ENCODE measurements at places on chromosomes 5 and 9.

GRCh38 chr5:139147483-139148087, 50.6 kb downstream of the SIL1 start:
- DNase-seq: no peak

DNA sequence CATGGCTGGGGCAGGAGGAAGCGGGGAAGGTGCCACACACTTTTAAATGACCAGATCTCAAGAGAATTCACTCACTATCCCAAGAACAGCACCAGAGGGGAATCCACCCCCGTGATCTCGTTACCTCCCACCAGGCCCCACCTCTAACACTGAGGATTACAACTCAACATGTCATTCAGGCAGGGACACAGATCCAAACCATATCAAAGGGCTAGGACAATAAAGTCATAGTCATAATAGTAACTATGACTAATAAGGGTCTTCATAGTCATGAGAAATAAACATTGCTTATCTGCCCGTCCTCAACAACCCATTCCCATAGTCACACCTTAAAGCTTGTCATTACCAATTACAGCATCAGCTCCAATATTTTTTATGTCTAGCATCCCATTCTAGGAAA, 65.3 kb upstream of the SMC2 start:
- no peak for DNase-seq

- no peak for DNase-seq
Observed at GRCh38 chr9:93254806-93255493, 71.0 kb downstream of the WNK2 start.

DNA sequence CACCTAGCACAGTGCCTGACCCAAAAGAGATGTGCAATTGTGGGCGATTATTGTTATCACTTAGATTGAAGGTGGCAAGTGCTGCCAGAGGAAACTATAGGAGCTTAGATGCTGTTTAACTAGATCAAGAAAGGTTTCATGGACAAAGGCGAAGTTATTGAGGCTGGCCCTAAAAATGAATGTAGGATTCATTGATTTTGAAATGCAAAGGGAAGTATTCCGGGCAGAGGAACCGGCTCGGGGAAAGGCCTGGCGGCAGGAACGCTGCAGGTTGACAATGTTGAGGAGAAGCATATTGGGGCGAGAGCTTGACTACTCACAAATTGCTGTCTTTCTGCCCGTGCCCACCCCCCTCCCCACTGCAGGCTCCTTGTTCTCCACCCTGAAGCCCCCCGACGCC, 37.4 kb upstream of the TTC1 start:
- no peak for DNase-seq

DNA sequence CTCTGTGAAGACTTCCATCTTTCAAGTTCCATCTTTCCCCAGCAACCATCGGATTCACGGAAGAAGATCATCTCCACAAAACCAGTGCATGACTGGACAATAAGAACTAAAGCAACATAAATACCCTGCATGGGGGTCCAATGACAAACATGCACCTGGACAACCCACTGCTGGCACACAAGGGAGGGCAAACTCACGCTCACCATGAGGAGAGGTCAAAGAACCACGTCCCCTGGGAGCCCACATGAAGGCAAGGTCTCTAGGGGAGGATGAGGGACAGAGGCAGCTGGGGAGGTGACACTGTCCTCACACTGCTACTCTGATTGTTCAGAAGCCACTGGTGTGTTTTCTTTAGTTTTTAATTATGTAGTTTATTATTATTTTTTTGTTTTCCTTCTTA, 190.8 kb downstream of the MED10 start:
- DNase-seq: no peak

DNA sequence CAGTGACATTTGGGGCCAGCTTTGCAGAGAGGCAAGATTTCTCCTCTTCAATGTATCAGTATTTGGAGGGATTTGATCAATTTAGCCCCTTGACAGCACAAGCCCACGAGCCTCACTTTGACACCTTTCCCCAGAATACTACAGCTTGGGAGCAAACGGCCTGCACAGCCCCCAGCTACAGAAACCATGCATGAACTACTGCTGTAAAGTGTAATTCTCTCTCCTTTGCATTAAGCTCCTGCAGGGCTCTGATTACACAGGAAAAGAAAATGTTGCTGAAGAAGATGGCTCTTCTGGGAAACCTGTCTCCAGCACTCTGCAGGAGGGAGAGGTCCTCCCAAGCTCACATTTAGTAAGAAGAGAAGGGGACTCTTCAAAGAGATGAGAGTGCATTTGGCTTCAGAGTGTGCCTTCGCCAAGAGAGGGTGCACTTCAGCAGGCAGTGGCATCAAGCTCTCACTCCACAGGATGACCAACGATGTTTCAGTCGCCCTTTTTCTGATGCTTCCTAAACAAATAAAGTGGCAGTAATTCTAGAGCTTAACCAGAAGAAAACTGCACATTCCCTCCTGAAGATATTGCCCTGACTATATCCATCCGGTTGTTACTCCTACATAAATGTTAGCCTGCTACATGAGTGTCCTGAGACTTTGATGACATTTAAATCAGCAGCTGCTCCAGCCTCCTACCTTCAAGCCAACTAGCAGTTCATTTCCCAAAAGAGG, 272.2 kb downstream of the AUH start:
- peak; percentile 13 for DNase-seq

DNA sequence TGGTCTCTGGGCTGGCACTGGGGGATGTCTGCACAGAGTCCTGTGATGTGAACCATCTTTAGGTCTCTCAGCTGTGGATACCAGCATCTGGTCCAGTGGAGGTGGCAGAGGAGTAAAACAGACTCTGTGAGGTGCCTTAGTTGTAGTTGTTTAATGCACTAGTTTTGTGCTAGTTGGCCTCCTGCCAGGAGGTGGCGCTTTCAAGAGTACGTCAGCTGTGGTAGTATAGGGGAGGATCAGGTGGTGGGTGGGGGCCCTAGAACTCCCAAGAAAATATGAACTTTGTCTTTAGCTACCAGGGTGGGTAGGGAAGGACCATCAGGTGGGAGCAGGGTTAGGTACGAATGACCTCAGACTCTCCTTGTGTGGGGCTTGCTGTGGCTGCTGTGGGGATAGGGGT, 197.1 kb downstream of the TMC1 start:
- no peak for DNase-seq

- DNase-seq: no peak
Observed at GRCh38 chr9:89562186-89562814, 42.5 kb upstream of the GADD45G start.

GRCh38 chr9:136273244-136273865, 27.7 kb upstream of the QSOX2 start:
- DNase-seq: no peak

- peak; percentile 53 for DNase-seq
Observed at GRCh38 chr5:139660105-139660922, 12.2 kb downstream of the CXXC5 start.

DNA sequence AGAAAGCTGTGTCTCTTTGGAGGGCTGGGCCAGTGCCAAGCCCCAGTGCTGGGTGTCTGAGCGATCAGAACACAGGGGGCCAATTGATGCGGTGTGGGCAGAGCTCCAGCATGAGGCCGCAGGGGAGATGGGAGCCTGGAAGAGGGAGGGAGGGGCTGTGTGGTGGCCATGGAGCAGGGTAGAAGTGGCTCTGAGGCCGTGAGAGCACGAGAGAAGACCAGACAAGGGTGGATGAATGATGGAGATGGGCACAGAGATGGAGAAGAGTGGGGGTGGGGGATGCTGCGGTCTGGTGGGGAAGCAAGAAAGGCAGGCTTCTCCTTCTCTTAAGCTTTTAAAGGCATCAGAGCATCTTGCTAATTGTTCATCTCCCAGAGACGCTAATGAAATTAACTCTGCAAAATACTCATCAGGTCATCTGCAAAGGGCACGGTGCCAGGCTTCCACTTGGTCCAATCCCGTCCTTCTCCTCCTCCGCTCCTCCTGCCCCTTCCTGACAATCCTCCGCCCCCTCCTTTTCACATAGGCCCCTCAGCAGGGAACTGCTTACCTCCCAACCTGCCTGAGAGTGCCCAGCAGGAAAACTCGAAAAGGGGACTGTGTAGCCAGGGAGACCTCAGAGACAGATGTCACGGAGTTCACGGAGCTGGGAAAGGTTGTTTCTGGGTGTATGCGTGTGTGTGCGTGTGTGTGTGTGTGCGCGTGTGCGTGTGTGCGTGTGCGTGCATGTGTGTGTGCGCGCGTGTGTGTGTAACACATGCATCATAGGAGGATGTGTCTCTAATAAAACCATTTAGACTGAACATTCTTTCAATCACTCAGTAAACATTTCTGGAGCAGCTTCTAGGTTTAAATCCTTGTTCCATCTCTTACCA, 7.1 kb upstream of the UNC5A start:
- DNase-seq: no peak

DNA sequence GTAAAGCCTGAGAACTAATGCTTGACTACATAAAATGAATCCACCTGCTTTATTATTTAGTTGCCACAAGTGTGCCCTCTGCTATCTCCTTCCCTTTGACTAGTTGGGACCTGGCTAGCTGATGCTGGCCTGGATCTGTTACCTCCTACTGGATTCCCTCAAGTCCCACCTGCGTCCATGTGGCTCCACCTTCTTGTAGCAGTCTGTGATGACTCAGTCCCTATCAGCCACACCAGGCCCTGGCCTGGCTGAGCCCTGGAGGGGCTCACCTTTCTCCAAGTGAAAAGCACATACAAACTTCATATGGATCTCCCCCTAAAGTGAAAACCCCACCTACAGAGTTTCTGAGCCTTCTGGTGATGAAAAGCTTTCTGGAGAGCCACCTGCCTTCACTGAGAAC, 611.4 kb downstream of the SEMA5A start:
- DNase-seq: peak; percentile 18

- DNase-seq: no peak
Observed at GRCh38 chr5:115418788-115419187, 122.3 kb upstream of the CCDC112 start.

- DNase-seq: peak; percentile 6
Observed at GRCh38 chr5:139138109-139138508, 60.1 kb downstream of the SIL1 start.

- DNase-seq: no peak
Observed at GRCh38 chr5:95057615-95058014, 227.3 kb downstream of the MCTP1 start.

DNA sequence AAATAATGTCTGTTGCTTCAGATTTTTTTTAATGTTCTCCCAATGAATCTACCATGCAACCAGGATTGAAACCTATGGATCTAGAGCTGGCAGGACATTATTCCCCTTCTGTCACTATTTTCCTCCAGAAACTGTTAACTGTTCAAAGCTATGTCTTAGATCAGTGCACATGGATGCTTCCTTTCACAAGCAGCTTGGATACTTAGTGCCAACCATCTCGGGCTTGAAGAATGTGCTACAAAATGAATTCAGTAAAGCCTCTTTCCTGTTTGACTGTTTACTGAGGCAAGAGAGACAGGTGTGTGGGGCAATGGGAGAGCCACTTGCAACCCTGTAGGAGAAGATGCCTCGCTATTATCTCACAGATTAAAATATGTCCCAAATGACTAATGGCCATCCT, 774.8 kb downstream of the KCTD16 start:
- DNase-seq: no peak

GRCh38 chr5:61449804-61450492, 117.9 kb downstream of the ZSWIM6 start:
- DNase-seq: peak; percentile 83

- DNase-seq: peak; percentile 74
Observed at GRCh38 chr9:86408121-86408520, 53.9 kb upstream of the TUT7 start.

- DNase-seq: no peak
Observed at GRCh38 chr5:176897263-176897662, 1.9 kb downstream of the HK3 start.

GRCh38 chr9:105858006-105858690, 163.8 kb downstream of the TMEM38B start:
- DNase-seq: no peak

- no peak for DNase-seq
Observed at GRCh38 chr9:115694014-115694413, 459.6 kb upstream of the PAPPA start.

DNA sequence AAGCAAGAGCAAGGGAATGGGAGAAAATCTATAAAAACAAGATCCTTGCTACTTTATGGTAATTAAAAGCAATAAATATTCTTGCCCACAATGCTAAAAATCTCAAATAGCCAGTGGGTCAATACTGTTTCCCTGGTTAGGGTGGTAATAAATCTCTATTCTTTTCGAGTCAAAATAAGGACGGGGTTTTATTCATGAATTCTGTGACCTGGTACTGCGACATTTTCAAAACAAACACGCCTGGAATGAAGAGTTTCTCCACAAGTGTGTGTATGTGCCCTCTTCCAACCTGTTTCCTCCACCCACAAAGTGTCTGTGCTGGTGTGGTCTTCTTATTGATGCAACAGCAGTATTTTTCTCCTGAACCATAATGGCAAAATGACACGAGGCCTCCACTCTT, 358.8 kb upstream of the BRINP1 start:
- no peak for DNase-seq

- no peak for DNase-seq
Observed at GRCh38 chr5:98977723-98978122, 48.9 kb upstream of the CHD1 start.
